IMR-90 (cell line): ENCODE measurements at places on chromosomes 5 and 9. TPM values are rescaled to one million over a fixed set of nuclear protein-coding genes. Genes with fewer than 3 reads are reported as not detected.
A peak's percentile ranks its signal among the peaks of the same experiment; 100 is the strongest.

DNA sequence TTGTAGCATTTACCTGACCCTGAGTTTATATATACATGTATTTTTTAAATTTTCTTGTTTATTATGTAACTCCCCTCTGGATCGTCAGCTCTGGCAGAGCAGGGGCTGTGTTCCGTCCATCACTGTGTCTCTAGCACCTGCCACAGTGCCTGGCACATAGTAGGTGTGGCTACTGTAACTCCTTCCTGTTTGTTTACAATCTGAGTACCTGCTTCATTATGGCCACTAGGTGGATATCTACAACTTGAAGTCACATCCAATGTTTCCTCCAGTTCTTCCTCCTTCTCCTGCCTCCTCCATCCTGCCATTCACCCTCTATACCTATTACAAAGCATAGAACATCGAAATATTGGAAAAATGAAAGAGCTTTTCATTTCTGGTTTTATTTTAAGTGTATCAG, 14.2 kb upstream of the PPP1R2B start:
- no peaks in the 10 kb centered on the region for H3K27me3 ChIP-seq
- no peak overlapping the region for H3K27ac ChIP-seq
- no peaks in the 10 kb centered on the region for H3K4me1 ChIP-seq

GRCh38 chr5:90700299-90700698, 141.7 kb downstream of the ADGRV1 start:
- no peak for DNase-seq
- no peak overlapping the region for H3K4me3 ChIP-seq
- H3K27ac ChIP-seq = no peak overlapping the region
- H3K27me3 ChIP-seq = no peaks in the 10 kb centered on the region
- no peaks in the 10 kb centered on the region for H3K4me1 ChIP-seq

DNA sequence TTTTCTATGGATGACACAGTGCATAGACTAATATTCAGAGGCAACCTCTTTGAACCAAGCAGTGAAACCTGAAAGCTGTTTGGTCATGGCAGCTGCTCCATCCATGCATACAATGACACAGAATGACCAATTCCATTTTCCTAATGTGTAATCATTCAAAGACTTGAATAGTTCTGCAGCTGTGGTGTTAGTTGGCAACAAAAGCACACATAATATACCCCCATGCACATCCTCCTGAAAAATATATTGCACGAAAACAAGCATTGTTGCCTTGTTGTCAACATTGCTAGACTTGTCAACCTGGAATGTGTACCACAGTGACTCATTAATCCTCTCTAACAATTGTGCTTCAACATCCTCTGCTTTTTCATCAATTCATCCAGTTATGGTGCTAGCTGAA, 71.0 kb upstream of the SEMA6A start:
- H3K27ac ChIP-seq = no peak overlapping the region
- H3K36me3 ChIP-seq = no peaks in the 10 kb centered on the region
- no peak overlapping the region for H3K4me3 ChIP-seq
- no peaks in the 10 kb centered on the region for H3K27me3 ChIP-seq
- no peak for DNase-seq
- no peaks in the 10 kb centered on the region for H3K4me1 ChIP-seq

TIMD4 gene
- not detected in 2 replicates for total RNA-seq

PRRX2 gene
- total RNA-seq = 12.7 and 13.1 TPM in 2 replicates

- no peak for DNase-seq
- H3K27ac ChIP-seq = no peak overlapping the region
- H3K4me3 ChIP-seq = no peak overlapping the region
These were observed 15.4 kb upstream of the PPP1R26 start for GRCh38 chr9:135464181-135464580.

MYOT gene
- not detected in 2 replicates for total RNA-seq

DNA sequence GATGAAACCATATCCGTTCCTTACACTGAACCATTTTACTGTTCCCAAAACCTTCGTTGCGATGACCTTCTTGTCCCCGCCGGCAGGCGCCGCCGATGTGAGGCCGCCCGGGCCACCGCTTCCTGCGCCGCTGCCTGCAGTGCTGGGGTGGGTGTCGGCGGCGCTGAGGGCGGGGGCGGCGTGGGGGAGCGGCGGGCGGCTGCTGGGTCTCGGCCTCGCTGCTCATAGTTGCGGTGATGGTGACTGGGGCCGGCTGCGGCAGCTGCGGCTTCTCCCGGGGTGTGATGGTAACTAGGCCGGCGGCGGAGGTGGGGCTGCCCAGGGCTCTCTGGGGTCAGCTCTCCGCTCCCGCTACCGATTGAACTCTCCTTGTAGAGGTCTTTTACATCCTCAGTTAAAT, 14.1 kb upstream of the OR2S2 start:
- H3K36me3 ChIP-seq = no peaks in the 10 kb centered on the region
- no peaks in the 10 kb centered on the region for H3K27me3 ChIP-seq
- H3K4me1 ChIP-seq = no peaks in the 10 kb centered on the region

GRCh38 chr9:98766586-98766985, 29.8 kb downstream of the ANKS6 start:
- peaks cover 36% of the 10 kb centered on the region for H3K36me3 ChIP-seq
- H3K27ac ChIP-seq = no peak overlapping the region
- no peak for DNase-seq

GRCh38 chr5:1016036-1016435, 7.4 kb downstream of the NKD2 start:
- no peak overlapping the region for H3K27ac ChIP-seq
- H3K4me1 ChIP-seq = no peaks in the 10 kb centered on the region
- no peaks in the 10 kb centered on the region for H3K36me3 ChIP-seq
- no peak for DNase-seq

GRCh38 chr5:150457121-150457520, 7.6 kb upstream of the RPS14 start:
- no peak for DNase-seq
- no peak overlapping the region for H3K4me3 ChIP-seq
- H3K27me3 ChIP-seq = no peaks in the 10 kb centered on the region
- no peaks in the 10 kb centered on the region for H3K36me3 ChIP-seq

DNA sequence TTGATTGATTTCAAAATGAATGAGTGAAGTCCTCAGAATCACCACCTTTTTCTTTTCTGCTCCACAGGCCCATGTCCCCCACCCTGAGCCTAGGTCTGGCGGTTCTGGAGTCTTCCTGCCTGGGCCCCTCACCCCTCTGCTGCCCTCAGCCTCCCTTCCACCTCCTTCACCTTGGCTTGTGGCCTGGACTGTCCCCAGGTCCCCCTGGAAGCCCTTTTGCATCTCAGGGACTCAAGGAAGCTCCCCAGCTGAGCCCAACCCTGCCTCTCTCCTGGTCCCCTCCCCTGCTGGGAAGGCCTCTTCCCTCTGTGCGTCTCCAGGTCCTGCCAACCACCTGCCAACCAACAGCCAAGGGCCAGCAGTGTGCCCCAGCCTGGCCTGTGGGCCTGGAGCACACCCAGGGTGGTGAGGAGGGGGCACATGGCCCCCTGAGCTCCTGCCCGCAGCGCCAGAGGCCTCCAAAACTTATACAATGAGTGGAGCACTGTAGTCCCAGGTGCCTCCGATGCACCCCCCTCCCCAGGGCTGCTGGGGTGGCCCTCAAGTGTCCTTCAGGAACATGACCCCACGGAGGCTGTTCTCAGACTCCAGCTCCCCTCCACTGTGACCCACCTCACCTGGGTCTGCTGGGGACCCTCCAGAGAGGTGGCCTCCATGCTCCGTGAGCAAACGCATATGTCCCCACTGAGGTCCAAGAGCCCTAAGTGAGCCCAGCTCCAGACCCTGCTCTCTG, 20.3 kb downstream of the GLT6D1 start:
- H3K36me3 ChIP-seq = no peaks in the 10 kb centered on the region
- DNase-seq = no peak
- no peaks in the 10 kb centered on the region; the same call in 1 of the 2 replicates for H3K27me3 ChIP-seq

DNA sequence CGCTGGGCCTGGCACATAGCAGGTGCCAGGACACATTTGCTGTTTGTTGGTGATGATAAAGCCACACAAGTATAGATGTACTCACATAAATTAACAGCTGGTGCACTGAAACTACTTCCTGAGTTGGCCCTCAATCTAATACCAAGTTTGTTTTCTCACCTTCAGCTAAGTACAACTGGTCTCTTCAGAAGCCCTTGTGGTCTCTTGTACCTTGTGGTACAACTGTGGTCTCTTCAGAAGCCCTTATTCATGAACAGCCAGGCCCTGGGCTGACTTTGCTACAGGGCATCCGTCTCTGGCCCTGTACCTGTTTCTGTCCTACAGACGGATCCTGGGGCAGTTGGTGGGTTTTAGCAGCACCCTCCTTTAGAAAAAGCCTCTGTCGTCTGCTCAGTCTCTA, 81.5 kb downstream of the DAB2IP start:
- no peak for DNase-seq
- peaks cover 25% of the 10 kb centered on the region for H3K4me1 ChIP-seq
- H3K36me3 ChIP-seq = no peaks in the 10 kb centered on the region

DNA sequence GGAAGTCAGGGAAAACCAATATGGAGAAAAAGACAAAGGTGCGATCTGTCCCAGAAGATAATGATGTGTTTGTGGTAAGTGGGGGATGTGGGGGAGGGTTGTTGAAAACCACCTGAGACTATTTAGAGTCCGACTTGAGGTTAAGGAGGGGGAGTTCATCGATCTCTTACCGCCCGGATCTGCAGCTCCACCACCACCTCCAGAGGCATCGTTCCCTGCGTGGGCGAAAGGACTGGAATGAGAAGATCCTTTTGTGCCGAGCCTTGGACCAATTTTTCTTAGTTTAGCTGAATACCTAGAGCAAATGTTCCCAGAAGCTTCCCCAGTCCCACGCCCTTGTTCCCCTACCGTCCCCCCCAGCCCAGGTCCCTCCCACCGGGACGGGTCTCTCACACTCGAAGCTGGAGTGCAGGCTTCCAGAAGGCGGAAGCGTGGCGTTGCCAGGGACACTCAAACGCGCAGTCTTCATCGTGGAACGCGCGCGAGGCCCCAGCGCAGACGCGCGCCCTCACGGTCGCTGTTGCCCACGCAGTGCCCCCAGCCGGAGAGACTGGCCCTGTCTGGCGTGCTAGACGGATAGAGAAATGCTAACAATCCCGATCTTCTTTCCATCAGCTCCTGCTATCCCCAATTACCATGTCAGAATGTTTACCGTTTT, at the start of gene SPATA6L:
SPATA6L (minus strand) TSS at position 439 of the 658 bp plus-strand sequence; CDS start at position 209, 230 bp downstream.
- peak within 1 kb of the TSS; percentile 31; the same call in 1 of the 2 replicates for H3K27ac ChIP-seq
- peak; percentile 45 for DNase-seq
- peak within 1 kb of the TSS; percentile 56 for H3K4me3 ChIP-seq
- no peaks in the 10 kb centered on the region for H3K36me3 ChIP-seq

LVRN gene
- total RNA-seq = under 0.01 and 0.18 TPM in 2 replicates

FAM151B gene
- 2.8 and 2.9 TPM in 2 replicates for total RNA-seq

CAVIN4 gene
- total RNA-seq = 2.2 and 4.2 TPM in 2 replicates

- H3K4me1 ChIP-seq = peaks cover 4% of the 10 kb centered on the region; the same call in 1 of the 2 replicates
- peak; percentile 10 for DNase-seq
- no peaks in the 10 kb centered on the region for H3K36me3 ChIP-seq
These were observed 11.8 kb upstream of the CHD1 start for GRCh38 chr5:98940581-98940980.

C5orf46 gene
- total RNA-seq = not detected in 2 replicates

- H3K4me3 ChIP-seq = no peak overlapping the region
- H3K27me3 ChIP-seq = no peaks in the 10 kb centered on the region
- H3K27ac ChIP-seq = no peak overlapping the region
- no peak for DNase-seq
- H3K4me1 ChIP-seq = peaks cover 3% of the 10 kb centered on the region
These were observed 100.9 kb downstream of the SNCAIP start for GRCh38 chr5:122412966-122413365.

DNA sequence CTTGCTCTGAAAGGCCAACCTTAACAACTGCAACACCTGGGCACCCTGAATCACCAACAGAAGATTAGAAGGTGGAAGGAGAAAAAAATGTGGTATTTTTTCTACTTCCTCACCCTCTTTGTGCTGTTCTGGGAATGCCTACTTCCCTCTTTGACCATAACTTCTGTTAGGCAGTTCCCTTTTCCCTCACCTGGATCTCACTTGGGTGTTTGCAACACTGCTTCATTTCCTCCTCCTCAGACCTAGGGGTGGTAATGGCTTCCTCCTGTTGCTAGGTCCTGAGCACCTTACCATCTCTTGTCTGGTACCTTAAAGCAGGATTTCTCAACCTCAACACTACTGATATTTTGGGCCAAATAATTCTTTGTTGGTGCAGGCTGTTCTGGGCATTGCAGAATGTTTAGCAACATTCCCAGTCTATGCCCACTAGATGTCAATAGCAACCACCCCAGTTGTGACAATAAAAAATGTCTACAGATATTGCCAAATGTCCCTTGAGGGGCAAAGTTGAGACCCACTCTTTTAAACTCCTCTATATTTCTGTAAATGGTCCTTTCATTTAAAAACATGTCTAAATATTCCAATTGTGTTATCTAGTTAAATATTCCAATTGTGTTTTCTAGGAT, 300.0 kb upstream of the VLDLR start:
- no peaks in the 10 kb centered on the region for H3K27me3 ChIP-seq
- H3K36me3 ChIP-seq = no peaks in the 10 kb centered on the region
- H3K4me3 ChIP-seq = no peak overlapping the region
- no peak overlapping the region for H3K27ac ChIP-seq
- DNase-seq = no peak

GRCh38 chr5:156201788-156202403, 125.1 kb upstream of the SGCD start:
- H3K4me1 ChIP-seq = peaks cover 7% of the 10 kb centered on the region
- DNase-seq = peak; percentile 83

- H3K4me3 ChIP-seq = no peak overlapping the region
- H3K36me3 ChIP-seq = peaks cover 7% of the 10 kb centered on the region
- peaks cover 14% of the 10 kb centered on the region for H3K4me1 ChIP-seq
- no peaks in the 10 kb centered on the region for H3K27me3 ChIP-seq
- peak; percentile 16 for DNase-seq
These were observed 92.2 kb upstream of the SARDH start for GRCh38 chr9:133830310-133830709.

AK1 gene
- total RNA-seq = 44.8 and 51.4 TPM in 2 replicates

GRCh38 chr9:127918183-127919107, 1.6 kb upstream of the ST6GALNAC4 start:
- DNase-seq = no peak
- no peak overlapping the region for H3K4me3 ChIP-seq
- peak overlapping the region; percentile 49 for H3K27ac ChIP-seq

- H3K27ac ChIP-seq = no peak overlapping the region
- H3K4me1 ChIP-seq = no peaks in the 10 kb centered on the region
- no peaks in the 10 kb centered on the region for H3K27me3 ChIP-seq
- no peak overlapping the region for H3K4me3 ChIP-seq
- no peaks in the 10 kb centered on the region for H3K36me3 ChIP-seq
- DNase-seq = peak; percentile 66
These were observed 284.5 kb downstream of the MAT2B start for GRCh38 chr5:163789870-163790269.

DNA sequence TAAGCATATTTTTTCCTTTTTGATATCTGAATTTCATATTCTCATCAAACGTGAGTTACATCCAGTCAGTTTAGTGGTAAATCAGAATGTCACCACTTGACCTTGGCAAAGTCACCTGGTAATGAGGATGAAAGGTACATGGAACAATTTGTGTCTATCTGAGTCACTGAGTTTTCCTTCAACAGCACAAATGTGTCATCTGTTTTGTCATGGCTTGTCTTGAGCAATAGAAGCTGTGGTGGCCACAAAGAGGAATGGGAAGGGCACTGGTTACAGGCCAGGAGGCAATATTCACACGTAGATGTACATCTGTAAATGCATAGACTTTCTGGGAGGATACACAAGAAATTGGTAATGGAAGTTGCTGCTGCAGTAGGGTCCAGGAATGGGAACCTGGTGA, 8.4 kb upstream of the ZNF474 start:
- no peaks in the 10 kb centered on the region for H3K36me3 ChIP-seq
- DNase-seq = peak; percentile 29
- H3K4me3 ChIP-seq = no peak overlapping the region
- H3K27me3 ChIP-seq = no peaks in the 10 kb centered on the region
- no peak overlapping the region for H3K27ac ChIP-seq

PTGES gene
- 2.8 and 3.2 TPM in 2 replicates for total RNA-seq
